ENCODE measurements at places on chromosomes 11 and 22.
A peak's percentile ranks its signal among the peaks of the same experiment; 100 is the strongest.

- no peak for DNase-seq
Measured at GRCh38 chr22:20957102-20957682, 9.9 kb upstream of the AIFM3 start.

GRCh38 chr11:80838153-80838552 lies 1397.3 kb upstream of the TENM4 start:
- no peak for DNase-seq

GRCh38 chr11:127627629-127628457 lies 627.3 kb upstream of the KIRREL3 start:
- no peak for DNase-seq

GRCh38 chr11:12743834-12744449 lies 69.7 kb downstream of the TEAD1 start:
- no peak for DNase-seq

DNA sequence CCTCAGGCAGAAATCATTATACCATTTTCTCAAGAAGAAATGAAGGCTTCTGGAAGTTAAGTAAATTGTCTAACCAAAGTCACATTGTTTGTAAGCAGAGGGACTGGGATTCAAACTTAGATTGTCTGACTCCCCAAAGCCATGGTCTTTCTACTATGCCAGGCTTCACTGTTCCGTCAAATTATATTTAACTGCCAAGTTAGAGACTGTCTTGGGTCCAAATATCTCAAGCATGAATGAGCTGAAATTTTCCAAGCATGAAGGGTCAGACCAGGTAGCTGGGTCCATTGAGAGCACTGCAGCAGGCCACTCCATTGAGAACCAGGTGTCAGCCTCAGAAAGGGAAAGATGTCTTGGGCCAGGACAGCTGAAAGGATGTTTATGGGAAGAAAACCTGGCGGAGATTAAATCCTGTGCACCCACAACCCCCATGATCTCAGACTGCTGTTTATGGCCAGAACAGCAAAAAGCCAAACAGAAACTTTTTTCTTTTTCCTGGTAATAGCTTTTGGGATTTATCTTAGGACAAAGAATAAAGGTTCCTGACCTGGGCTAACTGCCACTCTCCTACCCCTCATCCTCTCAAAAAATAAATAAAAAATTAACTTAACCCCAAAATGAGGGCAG lies 612.3 kb downstream of the INSC start:
- no peak for DNase-seq

DNA sequence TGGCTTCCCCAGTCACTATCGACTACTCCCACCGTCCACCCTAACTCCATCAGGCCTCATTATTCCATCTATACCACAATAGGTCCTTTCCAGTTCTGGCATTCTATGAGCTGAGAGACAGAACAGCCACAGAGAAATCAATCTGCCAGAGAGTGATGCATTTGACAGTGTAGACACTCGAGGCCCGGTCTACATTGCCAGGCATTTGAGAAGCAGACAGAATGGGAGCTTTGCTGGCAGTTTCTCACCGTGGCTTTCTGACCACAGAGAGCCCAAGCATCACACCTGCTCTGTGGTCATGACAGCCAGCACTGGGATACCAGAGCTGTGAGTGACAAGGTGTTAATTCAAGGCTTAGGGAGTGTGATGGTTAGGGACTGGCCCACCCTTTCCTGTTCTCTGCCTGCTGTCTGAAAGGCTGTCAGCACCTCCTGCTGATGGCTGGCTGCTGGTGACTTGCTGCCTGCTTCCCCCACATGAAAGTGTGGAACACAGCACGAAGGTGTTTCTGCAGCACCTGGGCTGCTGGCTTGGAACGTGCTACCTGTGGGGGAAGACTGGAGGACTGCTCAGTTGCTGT lies 137.8 kb downstream of the KIRREL3 start:
- DNase-seq, result no peak

GRCh38 chr11:68741463-68741862 lies 9.9 kb downstream of the TESMIN start:
- no peak for DNase-seq

- no peak for DNase-seq
Measured at GRCh38 chr11:8249482-8249881, 14.2 kb downstream of the LMO1 start.

- DNase-seq, result no peak
Measured at GRCh38 chr22:28279888-28280287, 360.8 kb upstream of the PITPNB start.

DNA sequence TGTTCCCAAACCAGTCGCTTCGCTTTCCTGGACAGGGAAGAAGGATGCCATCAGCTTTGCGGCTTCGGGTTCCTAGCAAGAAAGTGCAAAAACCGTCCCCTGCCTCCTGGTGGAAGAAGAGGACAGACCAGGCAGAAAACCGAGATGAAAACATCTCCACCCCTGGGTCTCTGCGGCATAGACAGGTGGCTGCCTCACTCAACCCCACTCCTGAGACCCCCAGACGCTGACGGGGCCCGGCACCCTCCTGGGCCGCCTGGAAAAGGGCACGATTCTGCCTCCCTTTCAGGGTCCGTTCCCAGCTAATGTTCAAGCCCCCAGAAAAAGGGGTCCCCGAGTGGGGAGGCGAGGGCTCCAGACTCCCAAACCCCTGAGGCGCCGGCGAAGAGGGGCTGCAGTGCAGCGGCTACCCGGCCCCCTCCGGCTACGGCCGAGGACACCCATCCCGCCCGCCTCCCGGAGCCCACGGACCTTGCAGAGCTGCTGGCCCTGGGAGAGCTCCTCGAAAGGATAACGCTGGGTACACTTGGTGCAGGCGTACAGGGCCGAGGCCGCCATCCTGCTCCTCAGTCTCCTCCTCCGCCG lies 569 bp downstream of the FAM76B start:
- peak; percentile 32 for DNase-seq

GRCh38 chr22:31950226-31950625 lies 5.9 kb downstream of the YWHAH start:
- DNase-seq, result no peak

DNA sequence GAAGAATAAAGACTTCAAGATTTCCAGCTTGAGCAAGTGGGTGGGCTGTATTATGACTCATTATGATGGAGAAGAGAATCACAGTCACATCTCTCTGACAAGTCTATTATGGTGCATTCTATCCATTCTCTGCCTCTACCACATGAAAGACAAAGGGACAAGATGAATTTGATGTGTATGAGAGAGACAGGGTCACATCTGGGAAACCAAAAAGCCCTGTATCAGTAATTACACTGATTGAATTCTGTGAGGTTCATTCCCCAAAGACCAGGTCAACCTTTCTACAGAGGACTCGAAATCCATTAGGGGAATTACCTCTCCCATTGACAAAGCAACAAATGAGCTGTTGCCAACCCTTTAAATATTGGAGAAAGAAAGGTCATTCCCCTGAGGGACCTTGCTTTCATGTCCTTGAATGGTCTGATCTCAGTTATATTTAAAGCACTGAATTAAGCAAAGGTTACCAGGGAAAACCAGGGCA lies 109.6 kb downstream of the USP35 start:
- no peak for DNase-seq

- peak; percentile 79 for DNase-seq
Measured at GRCh38 chr11:235609-235996, 539 bp downstream of the SIRT3 start.

- peak; percentile 47 for DNase-seq
Measured at GRCh38 chr11:117039900-117040299, 58.3 kb downstream of the SIK3 start.

DNA sequence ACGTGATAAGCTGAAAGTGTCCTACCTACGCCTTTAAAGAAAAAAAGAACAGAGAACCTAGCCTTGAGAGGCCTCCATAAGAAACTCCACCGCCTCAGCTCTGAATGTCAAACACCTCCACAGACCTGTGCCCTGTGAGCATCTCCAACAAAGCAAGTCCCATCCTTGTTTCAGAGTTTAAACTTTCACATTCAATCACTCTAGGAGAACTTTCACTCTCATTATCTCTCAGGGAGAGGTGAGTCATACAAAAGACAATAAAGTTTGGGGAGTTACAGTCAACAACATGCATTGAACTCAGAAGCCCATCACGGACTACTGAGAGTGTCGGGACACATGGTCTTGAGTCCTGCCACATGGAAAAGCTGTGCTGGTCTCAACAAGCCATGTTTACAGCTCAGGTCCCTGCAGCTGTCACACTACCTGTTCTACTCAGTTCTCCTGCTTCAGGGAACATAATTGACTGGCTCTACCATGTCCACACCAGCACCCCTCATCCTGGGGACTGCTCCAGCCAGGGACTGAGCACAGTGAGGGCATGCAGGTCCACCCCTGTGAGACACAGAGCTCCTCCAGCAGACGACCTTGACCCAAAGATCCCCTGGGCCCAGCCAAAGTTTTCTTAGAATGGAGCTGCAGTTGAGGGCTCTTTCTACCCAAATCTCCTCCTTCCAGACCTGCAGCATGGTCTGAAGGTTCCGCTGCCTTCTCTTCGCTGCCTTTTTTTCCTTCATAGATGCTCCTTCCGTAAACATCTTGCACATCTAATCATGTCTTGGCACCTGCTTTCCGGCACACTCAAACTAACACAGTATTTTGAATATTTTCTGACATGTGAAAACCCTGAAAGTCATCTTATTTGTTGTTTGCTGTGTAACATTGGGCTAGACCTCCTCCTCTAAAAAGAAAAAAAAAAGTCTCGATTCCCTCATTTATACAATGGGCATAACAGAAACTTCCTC lies 114.9 kb downstream of the ETS1 start:
- peak; percentile 74 for DNase-seq

All from activated naive CD4-positive, alpha-beta T cell treated with Interleukin-2 at 50 U/mL for 16 hours (primary cell).